Foreskin keratinocyte (primary cell): ENCODE measurements at places on chromosomes 2 and 18. TPM values are rescaled to one million over a fixed set of nuclear protein-coding genes. Genes with fewer than 3 reads are reported as not detected.

DNA sequence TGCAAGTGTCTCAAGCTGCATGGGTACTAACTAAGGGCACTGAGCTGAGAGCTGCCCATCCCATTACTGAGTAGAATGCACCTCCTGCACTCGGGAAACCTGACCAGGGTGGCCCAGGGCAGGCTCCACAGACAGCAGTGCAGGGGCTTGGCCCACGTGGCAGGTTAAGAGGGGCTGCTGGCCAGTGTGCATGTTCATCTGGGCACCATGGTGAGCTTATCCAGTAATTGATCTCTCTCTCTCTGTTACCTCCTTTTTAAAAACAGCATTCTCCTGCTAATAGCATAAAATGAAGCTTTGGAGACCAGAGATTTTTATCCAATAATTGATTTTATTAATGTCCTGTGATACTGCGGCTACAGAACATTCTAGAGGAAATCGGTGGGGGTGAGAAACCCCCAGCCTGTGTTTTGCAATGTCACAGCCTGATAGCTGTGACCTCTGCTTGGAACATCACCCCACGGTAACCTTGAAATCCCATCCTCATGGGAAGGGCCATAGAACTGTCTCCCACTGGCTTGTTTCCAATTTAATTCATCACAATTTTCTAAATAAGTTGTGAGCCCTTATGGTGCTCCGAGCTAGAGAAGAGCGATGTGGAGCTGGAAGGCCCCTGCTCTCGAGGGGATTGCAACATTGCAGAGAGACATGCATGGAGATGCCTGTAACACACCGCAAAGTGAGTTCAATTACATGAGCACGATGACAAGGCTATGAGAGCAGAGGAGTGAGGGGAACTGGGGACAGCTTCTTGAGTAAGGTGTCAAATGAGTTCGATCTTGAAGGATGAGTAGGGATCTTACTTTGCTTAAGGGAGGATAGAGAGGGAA, 143.8 kb downstream of the GALNT14 start:
- no peak for DNase-seq

DNA sequence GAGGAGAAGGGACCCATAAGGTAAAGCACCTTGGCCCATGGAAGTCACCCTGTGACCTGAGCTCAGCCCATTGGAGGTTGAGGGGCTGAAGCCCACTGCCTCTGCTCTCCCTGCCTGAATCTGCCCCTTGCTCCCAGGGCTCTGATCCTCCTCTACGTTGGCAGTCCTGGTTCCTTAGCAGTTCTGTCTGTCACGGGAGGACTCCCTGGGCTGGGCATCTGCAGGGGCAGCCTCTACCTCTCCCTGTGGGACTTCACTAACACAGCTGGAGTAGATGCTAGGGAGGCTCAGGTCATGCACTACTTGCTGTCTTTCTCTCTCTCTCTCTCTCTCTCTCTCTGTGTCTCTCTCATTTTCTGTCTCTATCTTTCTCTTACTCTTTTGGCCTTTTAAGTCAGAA, 8.7 kb downstream of the GYPC start:
- no peak for DNase-seq

- DNase-seq: no peak
These were observed 74.2 kb upstream of the LCLAT1 start for GRCh38 chr2:30372826-30373225.

DNA sequence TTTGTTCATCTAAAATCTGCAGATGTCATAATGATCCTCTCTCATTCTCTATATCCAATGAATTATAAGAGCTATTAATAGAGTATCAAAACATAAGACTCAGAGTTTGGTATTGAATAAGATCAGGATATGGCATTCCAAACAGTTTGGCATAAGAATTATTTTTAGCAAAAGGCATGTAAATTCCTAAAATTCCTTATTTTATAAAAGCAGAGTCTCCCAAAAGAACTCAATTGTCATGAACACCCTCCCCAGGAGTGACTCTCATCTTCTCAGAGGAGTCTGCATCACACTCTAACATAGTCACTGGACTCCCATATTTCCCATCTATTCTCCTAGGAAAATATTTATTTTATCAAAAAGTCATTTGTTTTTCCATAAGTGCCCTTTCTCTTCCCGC, 1710.2 kb upstream of the SLC39A10 start:
- DNase-seq: no peak

Gene GREB1L
- total RNA-seq: 2.7 and 5.3 TPM in 2 replicates

Gene DNAH6
- total RNA-seq: 0.04 TPM in 1 of 2 replicates, not detected in the other

Gene NT5C1B
- total RNA-seq: not detected in 2 replicates

Gene PLGLB1
- total RNA-seq: 0.28 and 0.54 TPM in 2 replicates
